Spinal cord (tissue), 10 donors: ENCODE measurements at places on chromosomes 16 and 17. TPM values are rescaled to one million over a fixed set of nuclear protein-coding genes. Genes with fewer than 3 reads are reported as not detected.

GRCh38 chr17:71883258-71883657, 237.6 kb upstream of the SOX9 start:
- DNase-seq: no peak

Gene PLK1
- total RNA-seq: 7.1 TPM

- no peak for DNase-seq
Measured at GRCh38 chr16:50614955-50615724, 66.0 kb downstream of the SNX20 start.

DNA sequence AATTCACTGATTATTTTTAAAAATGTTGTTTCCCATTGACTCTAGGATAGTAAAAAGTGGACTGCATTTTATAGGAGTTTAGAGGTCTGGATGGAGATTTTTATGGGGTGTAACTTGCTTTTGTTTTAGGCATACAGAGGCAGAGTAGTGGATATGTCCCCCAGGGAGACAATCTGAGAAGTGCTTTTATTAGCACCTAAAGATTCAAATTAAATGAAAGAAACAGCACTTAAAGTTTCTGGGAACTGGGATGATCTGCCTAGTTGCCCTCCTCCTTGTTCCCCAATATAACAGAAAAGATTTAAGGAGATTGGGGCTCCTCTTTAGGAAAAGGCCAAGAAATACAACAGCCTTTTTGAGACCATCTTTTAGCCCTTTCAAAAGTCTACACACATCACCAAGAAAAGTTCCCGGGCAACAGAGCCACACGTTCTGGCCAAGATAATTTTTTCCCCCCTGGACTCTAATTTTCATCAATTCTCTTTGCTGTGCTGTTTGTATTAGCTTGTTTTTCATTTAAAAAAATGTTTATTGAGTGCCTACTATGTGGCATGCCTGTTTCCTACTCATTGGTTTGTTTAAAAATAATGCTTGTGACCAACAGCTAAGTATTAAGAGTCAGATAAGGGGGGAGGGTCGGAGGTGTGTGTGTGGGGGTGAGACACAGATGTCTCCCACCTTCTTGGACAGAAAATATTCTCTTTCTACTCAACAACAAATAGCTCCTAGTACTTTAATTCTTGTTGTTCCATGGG, 2.5 kb upstream of the IGF2BP1 start:
- no peak for DNase-seq

DNA sequence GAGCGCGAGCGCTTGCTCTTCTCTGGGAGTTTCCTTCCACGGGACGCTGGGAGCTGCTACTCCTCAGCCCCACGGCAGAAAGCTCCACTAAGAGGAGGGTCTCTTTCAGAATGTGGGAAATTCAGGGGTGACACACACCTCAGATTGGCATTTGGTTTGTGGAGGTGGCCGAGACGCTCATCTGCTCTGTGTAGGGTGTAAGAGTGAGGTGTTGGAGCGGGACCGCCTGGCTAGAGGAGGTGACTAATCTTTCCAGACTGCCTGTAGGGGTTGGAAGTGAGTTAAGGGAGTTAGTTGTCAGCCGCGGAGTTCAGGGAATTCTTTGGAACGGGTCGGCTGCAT, 735 bp downstream of the PSMD11 start:
- DNase-seq: no peak

Gene MEFV
- total RNA-seq: 0.33 TPM

DNA sequence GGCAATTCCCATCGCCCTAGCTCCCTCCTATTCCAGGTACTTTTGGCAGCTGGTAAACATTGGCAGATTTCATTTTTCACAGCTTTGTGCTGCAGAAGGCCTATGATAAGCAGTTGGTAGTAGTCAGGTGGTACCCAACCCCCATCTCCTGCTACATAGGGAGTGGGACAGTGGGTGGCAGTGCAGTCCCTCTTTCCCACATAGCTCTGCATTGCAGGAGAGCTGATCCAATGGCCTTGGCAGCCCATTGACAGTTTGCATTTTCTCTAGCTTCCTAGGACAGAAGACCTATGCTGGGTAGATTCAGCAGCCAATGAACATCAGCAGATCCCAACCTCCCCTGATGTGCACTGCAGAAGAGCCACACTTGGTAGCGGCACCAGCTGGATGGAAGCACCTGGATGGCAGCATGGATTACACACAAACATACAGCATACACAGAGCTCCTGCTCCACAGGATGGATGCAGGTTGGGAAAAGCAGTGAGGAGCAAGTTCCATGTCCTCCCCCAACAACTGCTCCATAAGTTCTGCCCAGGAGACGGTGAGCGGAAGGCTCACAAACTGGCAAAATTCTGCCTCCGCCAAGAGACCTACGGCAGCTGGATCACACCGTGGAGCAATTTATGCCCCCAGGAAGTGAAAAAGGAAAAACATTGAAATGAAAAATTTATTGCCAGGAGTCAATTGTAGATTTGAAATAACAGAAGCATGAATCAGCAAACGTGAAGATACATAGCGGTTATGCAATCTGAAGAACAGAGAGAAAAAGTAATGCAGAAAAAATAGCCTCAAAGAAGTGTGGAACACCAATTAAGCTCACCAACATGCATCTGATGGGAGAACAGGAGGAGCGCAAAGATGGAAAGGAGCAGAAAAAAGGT, 95.7 kb downstream of the CACNG1 start:
- DNase-seq: no peak

DNA sequence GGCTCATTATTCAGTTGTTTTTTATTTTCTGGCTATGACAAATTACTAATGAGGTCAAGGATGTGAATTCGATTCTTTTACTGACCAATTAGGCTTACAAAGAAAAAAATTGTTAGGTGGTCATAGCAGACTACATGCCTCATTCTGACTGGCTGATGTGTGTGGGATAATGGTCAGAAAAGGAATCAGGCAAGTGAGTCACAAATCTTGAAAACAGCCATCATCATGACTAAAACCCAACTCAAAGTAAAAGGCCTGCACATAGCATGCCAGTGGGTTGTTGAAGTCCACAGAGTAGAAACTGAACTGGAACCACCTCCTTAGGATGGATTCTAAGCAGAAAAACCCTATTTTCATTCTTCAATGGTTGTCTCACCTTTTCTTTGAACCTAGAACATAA, 8.6 kb downstream of the RPGRIP1L start:
- no peak for DNase-seq

DNA sequence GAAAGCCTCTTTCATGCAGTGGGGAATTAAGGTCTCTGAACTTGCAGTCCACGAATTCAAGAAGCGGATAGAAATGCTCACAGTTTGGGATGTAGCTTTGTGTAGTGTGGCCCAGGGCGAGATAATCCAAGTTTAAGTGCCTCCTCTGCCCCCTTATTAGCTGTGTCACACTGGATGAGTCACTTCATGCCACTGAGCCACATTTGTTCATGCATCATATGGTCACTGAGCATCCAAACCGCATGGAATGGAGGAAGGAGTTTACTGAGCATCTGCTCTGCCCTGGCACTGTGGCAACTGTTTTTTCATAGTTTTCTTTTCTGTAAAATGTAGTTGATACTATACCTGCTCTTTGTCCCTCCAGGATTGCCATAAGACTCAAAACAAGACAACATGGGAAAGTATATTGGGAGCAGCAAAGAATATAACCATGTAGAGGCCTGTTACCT, 15.1 kb upstream of the DHX8 start:
- no peak for DNase-seq

DNA sequence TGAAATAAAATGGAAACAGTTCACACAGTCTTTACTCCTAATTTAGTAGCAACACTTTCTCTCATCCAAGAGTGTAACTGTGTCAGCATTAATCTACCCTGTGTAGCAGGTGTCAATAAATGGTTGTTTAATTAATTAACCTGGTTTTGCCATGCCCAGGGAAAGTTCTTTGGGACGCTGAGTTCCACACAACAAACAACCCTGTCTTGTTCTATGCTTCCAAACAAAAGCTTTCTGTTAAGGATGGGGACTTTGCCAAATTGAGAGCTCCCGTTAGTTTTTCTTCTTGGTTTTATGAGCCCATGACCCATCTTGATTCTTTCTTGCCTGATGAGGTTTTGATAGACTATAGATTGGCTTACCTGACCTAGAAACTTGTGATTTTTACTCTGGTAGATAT, 530.1 kb downstream of the KCNJ2 start:
- peak; percentile 18 for DNase-seq

GRCh38 chr17:45740553-45741330, 43.4 kb upstream of the CRHR1 start:
- DNase-seq: peak; percentile 64

- no peak for DNase-seq
Measured at GRCh38 chr16:23082161-23082788, 67.0 kb downstream of the USP31 start.

GRCh38 chr17:81101614-81102306, 63.5 kb upstream of the PVALEF start:
- peak; percentile 84 for DNase-seq

Gene MARCHF10
- total RNA-seq: 0.59 TPM

DNA sequence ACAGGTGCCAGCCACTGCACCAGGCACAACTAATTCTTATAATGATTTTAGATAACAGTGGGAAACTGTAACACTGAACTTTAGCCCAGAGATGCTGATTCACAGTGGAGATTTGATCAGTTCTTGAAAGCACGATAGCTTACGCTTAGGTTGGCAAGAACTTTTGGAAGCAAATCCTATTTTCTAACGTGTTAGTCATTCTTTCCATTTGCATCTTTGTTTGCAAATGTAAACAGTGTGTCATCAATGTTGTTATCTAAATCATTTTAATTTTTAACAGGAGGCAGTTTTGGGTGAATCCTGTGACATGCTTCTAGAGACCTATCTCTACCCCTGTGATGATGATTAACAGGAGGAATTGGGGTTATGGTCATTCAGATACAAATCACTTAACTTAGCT, 35.7 kb upstream of the GNA13 start:
- no peak for DNase-seq

GRCh38 chr17:36463916-36464764, 22.3 kb upstream of the ZNHIT3 start:
- DNase-seq: no peak

Gene KRTAP4-4
- not detected for total RNA-seq

DNA sequence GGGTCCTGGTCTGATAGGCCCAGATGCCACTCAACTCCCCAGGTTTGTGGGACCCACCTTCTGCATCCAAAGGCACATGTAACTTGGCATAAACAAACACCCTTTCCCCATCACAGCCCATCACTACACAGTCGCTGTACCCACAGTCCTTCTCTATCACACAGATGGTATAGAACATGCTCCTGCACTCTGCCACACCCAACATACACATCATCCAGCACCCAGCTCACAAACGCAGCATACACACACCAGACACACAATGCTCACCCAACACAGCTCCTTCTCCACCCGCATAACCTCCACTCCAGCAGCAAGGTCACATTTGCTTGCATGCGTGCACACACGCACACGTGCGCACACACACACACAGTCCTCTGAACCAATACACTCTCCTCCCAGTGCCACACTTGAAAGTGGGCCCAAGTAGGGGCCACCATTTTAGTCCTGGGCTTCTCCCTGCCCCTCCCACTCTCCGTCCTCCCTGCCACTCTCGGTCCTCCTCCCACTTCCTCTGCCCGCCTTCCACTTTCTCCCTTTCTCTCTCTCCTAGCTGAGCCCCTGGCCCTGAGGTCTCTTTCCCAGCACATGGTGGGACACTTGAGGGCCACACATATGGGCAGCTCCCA, 8.5 kb upstream of the TMEM92 start:
- no peak for DNase-seq

DNA sequence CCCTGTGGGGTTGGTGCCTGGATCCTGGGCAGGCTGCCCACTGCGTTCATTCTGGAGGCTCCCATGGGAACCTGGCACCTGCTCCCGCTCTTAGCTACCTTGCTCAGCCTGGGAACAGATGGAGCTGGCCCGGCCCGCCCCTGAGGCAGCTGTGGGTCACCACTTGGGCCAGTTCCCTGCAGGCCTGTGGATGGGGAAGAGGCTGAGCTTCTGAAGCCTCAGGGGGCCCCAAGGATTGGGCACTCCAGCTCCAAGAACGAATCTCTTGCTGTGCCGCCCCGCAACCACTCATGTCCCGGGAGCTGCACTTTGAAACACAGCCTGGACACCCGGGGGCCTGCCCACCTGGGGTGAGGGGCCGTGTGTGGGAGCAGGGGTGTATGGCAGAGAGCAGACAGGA, 37.7 kb downstream of the BAHCC1 start:
- DNase-seq: no peak

GRCh38 chr17:73436954-73437353, 125.2 kb upstream of the CDC42EP4 start:
- DNase-seq: no peak

DNA sequence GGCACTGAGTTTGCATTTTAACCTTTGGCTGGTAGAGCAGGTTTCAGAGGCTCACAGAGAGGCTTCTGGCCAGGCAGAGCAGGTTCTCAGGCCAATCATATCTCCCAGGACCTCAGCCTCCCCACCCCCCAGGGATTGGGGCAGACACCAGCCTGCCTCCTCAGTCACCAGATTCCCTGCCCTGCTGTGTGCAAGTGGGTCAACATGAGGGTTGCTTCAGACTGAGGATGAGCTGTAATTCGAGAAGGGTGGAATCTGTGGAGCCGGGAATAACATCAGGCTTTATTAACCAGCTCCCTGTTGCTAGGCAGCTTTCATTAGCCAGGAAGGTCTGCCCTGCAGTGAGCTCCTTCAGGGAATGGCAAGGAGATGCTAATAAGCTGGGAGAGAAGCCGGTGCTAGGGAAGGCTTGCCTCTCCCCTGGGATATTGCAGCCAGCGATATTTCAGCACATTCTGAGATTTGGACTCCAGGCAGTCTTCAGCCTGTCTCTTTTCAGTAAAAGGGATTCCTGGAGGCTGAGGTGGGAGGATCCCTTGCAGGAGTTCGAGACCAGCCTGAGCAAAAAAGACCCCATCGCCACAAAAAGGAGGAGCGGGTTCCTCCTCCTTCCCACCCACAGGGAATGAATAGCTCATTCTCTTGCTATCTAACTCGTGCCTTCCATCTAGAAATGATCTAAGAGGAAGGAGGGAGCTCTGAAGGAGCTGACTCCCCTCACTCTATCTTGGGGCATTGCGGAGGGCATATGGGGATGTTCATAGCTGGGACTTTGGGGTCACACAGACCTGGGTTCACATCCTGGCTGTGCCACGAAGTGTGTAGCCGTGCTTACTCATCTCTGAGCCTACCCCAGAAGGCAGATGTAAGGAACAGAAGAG, 10.7 kb downstream of the SGSM2 start:
- DNase-seq: peak; percentile 96

GRCh38 chr16:80587071-80587470, 46.3 kb downstream of the DYNLRB2 start:
- DNase-seq: no peak

Gene RAB26
- total RNA-seq: 6.6 TPM

DNA sequence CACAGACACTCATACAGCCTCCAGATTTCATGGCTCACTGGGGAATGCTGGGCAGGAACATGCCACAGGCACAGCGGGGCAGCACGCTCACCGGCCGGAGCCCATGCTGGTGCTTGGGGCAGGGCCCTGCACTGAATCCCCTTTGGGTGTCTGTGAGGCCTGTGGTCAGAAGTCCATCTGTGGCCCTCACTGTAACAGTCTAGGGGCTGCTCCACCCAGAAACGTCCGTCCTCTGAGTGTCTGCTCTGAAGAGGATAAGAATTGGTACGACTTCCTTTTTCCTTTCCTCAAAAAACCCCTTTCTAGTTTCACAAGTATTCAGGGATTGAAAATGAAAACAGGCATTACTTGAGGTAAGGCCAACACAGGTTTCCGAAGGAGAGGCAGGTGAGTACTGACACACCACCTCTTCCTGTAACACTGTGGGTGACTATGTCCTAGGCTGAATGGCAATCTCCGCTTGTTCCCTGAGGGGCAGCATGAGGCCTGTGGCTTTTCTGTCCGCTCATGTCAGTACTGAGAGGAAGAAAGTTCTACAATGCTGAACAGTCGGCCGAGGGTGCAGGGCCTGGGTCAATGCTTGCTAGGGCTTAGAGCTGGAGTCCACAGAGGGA, 42.5 kb downstream of the TMEM11 start:
- DNase-seq: no peak

Gene CD300E
- 0.30 TPM for total RNA-seq
